SJCRH30 (cell line): ENCODE measurements at places on chromosomes 11 and 22.

DNA sequence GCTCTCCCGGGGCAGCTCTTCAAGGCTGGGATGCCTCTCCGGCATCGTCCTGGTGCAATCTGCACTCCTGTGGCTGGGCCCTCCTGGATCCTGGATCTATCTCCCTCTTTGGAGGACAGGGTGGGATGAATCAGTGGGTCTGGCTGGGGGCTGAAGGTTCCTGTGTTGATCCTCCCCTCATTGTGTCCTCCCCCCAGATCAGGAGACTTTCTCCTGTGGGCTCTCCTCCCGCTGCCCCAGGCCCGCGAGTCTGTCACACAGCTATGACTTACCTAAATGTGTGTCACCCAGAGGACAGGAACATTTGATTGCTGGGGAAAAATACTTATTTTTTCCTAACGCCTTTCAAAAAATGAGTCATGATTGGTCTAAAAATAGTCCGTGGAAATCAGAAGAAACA lies 106.8 kb upstream of the NECTIN1 start:
- DNase-seq, result no peak

GRCh38 chr22:46195487-46196165 lies 45.3 kb downstream of the PPARA start:
- DNase-seq, result no peak

- DNase-seq, result no peak
Measured at GRCh38 chr22:47207846-47208554, 445.6 kb downstream of the TBC1D22A start.

- DNase-seq, result peak; percentile 66
Measured at GRCh38 chr11:128890543-128891368, at the start of gene KCNJ5. KCNJ5 (plus strand) TSS chr11:128891356; CDS start chr11:128911274, 19,918 bp downstream.

DNA sequence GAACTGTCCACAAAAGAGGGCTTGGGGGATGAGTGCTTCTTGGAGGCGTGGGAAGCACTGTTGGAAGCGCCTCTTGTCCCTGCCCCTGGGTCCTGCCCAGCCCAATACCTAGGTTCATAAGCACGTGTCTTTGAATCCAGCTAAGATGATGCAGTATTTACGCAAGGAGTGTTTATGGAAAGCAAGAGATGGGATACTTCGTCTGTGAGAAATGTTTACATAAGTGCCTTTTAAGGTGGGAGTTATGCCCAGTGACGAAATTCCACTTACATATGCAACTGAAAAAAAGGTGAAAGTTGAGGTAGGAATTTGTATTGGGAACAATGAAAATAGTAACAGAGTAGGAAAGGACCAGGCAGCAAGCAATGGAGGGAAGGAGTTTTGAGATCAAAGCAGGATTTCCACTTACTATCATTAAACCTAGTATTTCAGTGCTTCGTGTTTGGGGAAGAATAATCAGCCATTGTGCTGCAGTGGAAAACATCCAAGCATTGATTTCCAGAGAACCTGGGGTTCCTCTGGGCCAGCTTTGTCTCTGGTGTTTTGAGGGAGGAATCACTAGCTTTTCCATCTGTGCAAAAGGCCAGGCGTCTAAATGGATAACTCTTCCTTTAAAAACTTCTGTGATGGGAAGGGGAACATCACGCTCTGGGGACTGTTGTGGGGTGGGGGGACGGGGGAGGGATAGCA lies 115.3 kb upstream of the TTC12 start:
- DNase-seq, result no peak

- peak; percentile 71 for DNase-seq
Measured at GRCh38 chr22:19761725-19762567, 1.4 kb downstream of the TBX1 start.

DNA sequence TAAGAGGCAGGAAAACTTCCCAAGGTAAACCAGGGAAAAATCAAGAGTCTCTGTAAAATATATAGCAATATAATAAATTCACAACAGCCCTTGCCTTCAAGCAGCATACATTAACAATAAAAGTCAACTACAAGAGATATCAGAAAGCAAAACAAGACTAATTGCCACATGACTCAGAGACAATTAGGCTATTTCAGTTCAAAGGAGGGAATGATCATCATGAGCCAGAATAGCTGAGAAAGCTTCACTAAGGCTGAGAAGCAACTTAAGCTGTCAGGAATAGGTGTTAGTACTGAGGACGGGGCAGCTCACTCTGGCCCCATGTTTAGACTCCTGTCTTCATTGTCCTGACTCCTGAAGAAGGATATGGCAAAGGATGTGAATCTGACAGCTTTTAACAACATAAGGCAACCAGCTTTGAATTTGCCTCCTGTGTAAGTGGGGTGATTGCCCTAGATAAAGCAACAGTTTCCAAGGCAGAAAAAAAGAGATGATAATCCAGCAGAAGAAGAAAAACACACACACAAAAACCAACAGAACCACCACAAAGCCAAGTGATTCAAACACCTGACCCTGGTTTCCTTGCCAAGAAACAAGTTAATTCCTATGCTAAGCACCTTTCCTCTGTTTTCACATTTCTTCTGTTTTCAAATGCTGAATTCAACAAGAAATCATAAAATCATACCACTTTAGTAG lies 60.8 kb downstream of the SIK3 start:
- DNase-seq, result no peak

GRCh38 chr11:40029391-40029790 lies 1430.1 kb downstream of the LRRC4C start:
- no peak for DNase-seq

- DNase-seq, result no peak
Measured at GRCh38 chr11:30605036-30605605, 19.0 kb upstream of the MPPED2 start.

DNA sequence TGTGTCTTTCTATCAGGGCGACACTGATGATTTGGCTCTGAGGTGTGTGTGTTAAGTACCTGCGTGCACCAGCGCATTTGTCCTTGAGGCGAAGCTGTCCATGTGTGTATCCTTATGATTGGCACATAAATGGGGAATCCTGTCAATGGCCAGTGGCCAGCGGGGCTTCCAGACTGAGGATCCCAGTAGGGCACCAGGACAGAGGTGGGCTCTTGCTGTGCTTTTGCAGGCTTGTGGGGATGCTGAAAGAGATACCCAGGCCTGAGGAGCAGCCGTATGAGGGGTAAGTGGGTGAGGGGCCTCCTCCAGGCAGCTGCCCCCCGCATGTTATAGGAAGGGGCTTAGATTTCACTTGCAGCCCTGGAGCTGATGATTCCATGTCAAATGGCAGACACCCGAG lies 156.8 kb downstream of the ST3GAL4 start:
- no peak for DNase-seq

GRCh38 chr22:28999510-28999909 lies 62.1 kb downstream of the C22orf31 start:
- no peak for DNase-seq

GRCh38 chr22:42966497-42966896 lies 48.5 kb downstream of the PACSIN2 start:
- no peak for DNase-seq

DNA sequence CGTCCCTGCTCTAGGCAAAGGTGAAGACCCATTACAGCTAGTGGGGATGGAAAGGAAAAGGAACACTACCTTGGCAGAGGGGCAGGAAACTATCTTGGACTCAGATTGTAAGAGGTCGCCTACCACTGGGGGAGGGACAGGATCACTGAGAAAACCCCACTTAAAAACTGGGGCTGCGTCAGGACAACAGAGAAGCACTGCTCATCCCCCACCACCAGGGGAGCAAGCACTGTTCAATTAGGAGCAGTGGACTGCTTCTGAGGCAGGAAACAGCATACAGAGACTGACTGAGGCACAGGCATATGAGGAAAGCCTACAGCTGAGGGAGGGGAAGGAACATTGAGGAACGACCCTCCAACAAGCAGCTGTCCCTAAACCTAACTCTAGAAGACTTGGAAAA lies 20.8 kb upstream of the DLAT start:
- DNase-seq, result no peak

DNA sequence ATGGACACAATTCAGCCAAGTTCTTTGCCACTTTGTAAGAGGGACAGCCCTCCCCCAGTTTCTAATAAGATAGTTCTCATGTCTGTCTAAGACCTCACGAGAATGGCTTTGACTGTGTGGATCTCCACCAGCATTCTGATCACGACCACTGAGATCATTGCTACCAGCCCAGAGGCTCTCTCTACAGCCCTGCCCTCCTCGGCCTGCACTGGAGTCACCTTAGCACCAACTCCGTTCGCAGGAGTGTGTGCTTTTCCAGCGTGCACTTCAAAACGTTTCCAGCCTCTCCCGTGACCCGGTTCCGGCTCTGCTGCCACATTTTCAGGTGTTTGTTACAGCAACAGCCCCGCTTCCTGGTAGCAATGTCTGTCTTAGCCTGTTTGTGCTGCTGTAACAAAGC lies 26.2 kb downstream of the TSPAN32 start:
- no peak for DNase-seq

DNA sequence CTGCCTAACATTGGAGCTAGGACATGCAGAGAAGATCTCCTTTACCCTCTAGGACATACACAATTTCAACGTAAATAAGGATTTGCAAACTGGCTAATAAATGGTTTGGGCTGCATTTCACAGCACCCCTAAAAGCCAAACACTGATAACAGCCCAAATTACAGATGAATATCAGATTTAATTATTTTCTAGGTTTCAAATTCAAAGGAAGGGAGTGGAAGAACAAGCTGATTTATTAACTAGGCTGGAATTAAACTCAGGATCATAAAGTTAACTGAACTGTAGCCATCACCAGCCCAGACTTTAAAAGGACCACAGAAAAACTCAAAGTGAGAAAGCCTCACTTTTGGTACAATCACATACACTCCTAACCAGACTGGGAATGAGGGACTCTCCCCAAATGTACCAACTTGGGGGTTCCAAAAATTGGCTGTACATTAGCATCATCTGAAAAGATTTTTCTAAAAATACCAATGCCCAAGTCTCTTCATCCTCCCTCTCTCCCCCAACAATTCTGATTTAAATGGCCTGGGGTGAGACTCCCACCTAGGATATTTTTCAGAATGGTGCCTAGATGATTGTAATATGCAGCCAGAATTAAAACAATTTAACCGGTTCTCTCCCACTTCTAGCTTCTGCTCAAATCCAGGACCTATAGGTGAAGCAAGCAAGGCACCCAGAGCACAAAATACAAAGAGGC lies 43.5 kb downstream of the SYTL2 start:
- no peak for DNase-seq

DNA sequence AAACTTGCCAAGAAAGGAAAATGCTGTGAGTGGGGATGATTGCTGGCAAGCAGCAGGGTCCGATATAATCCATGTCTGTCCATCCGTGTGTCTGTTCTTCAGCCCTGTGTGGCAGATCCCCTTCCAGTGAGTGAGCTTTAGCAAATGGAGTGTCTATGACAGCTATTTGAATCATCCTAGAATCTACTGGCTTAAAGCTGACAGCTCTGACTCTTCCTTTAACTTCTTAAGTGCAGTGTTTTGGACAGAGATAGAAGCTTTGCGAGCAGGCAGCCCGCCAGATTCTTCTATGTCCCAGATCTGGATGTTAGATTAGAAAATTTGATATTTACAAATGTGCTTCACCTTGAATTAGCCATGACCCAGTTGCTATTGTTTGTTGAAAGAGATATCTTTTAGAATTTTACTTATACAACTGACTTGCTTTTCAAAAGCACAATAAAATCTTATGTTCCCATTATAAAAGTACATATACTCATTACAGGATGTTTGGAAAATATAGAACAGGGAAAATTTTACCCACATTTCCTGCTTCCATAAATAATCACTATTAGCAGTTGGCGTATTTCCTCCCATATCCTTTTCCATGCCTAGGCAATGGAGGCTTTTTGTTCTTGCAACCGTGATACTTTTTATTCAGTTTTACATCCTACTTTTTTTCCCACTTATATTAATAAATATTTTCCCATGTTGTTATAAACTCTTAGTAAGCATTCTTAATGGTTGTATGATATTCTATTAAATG lies 124.5 kb downstream of the COMMD9 start:
- no peak for DNase-seq

DNA sequence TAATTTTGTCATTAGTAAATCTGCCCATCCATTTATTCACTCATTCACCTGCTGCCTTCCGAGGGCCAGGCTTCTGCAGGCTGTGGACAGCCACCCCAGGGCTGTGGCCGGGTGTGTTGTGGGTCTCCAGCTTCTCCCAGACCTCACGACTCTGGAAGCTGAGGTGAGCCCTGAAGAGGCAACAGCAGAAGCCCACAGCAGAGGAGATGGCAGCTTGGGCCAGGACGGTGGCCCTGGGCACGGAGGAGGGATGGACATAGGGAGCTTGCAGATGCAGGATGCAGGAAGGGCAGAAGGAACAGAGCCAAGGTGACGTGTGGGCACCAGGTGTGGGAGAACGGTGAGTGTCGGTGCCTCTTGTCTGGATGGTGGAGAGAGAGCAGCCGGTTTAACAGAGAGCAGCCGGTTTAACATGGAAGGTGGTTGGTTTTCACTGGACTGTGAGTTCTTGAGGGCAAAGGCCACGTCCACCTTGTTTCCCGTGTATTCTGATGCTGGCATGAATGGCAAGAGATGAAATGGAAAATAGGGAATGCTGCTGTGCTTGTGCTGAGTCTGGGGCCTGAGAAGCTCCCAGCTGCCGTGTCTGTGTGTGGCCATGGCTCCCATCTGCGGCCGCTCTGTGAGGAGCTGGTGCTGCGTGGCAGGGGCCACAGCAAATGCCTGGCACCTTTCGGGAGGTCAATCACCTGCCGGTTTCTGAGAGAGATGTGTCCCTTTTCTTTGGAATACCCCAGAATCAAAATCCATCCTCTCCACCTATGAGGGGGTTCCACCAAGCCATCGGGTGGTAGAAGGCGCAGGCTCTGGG lies 669.9 kb downstream of the BRD1 start:
- DNase-seq, result no peak

DNA sequence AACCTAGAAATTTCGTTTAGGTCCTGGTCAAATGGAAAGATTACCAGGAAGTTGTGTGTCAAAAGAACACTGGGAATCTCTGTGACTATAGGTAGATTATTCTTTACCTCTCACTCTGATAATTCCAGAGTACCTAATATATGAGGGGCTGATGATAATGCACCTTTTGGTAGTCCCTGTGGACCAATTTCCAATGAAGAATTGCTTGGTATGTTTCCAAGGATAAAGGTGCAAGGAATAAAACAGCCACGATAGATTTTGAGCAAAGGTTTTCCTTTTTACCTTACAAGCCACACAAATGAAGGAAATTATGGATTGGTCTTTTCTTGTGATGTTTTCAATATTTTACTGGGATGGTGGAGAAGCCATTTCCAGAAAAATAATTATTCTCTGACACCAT lies at the start of gene OR8H1:
OR8H1 (minus strand) TSS at position 101 of the 400 bp plus-strand sequence. CDS start 1,192 bp downstream, outside the sequence.
- DNase-seq, result no peak

GRCh38 chr11:78039919-78040671 lies 17.0 kb upstream of the KCTD14 start:
- DNase-seq, result peak; percentile 94

DNA sequence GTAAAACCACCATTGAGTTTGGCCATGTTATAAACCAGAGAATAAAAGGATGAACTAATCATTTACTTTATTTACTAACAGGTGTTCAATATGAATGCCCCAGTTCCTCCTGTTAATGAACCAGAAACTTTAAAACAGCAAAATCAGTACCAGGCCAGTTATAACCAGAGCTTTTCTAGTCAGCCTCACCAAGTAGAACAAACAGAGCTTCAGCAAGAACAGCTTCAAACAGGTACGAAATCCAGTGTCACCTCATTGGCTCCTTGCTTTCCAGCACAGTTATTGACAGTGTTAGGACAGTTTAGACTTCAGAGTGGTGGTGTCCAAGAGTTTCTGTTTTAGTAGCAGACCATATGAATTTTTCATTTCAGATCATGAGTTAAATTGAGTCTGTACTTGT lies 13.6 kb upstream of the NAT10 start:
- DNase-seq, result no peak

- no peak for DNase-seq
Measured at GRCh38 chr22:27667121-27667843, 134.3 kb downstream of the MN1 start.

GRCh38 chr11:5514841-5515240 lies 1.7 kb downstream of the UBQLNL start:
- no peak for DNase-seq

GRCh38 chr11:67820081-67820480 lies 145.7 kb upstream of the ALDH3B2 start:
- DNase-seq, result no peak
